Kasumi-1 (cell line): ENCODE measurements at places on chromosomes 3 and 15.

DNA sequence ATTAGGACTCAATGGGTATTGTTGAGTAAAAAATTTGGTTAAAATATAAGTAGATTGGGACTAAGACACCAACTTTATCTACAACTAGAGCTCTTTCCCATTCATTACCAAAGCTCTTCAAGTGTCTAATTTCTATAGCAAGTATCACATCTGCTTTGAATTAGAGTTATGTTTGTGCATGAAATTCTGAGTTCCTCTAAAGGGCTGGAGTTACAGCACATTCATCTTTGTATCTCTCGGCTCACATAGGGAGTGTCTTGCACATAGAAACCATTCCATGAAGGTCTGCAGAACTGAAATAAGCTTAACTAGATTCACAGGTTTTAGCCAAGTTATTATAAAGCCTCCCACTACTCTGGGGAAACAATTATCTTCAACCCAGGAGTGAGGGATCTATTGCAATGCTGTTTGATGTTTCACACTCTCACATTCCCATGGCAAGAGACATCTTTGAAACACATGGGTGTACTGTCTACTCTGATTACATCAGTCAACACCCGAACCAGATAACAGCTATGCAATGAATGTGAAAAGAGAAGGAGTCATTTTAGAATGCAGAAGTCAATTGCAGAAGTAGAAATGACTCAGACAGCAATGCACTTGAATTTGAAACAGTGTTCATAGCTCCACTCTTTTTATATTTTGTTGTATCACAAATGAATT, 93.1 kb upstream of the KBTBD8 start:
- DNase-seq, result peak; percentile 88

GRCh38 chr15:92637626-92638025, 17.9 kb downstream of the FAM174B start:
- no peak for DNase-seq

DNA sequence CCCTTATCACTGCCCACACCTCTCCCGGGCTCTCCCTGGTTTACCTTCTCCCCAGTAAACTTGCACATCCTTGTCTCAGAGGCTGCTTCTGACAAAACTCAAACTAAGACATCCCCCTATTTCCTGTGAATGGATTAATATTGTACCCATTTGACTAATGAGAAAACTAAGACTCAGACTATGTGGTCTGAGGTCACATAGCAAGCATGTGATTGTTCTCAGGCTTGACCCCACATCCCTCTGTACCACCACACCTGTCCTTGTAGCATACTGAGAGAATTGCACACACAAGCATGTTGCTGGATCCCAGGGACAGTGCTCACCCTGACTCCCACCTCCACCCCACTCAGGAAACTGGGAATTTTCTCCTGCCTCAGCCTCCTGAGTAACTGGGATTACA, 90.7 kb upstream of the HES1 start:
- DNase-seq, result no peak

GRCh38 chr3:51671734-51672475, 853 bp downstream of the TEX264 start:
- peak; percentile 74 for DNase-seq

- no peak for DNase-seq
These were observed 97.2 kb upstream of the MB21D2 start for GRCh38 chr3:193014902-193015301.

DNA sequence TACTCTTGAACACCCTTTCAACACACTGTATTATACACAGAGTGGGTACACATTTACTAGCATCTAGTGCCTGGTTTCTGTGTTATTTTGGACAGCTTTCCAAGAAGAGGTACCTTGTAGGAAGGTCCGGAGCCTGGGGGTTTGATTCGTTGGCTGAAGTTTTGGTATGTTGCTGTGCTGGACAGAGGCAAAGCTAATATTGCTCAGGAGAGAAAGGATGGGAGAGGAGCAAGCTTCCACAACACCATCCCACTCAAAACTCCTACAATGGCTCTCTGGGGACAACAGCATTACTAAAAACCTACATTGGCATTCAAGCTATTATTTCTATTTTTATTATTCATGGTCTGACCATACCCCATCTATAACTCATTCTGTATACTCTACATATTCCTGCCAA, 1.1 kb upstream of the LYSMD2 start:
- DNase-seq, result no peak

DNA sequence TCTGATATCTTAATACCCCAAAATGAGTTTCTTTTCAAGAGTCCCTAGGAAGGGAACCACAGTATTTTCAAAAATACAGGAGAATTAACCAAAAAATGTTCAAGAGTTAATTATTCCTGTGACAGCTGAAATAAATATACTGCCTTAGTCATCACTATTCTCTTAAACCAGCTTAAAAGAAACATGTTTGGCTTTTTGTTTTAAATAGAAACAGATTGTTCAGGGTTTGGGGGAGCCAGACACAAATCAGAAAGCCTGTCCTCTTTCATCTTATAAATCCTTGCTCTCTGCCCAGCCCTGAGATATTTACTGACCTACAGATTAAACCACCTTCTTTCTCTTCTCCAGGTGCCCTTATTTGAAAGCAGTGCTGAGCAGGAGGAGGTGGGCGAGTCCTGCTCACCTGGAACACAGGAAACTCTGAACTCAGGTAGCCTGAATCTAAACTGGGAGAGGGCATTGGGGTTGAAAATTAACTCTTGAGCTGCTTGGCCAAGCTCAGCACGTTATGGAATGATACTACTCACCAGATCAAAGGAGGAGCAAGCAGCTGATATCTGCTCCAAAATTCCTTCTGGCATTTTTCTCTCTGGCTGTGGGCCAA, 84.1 kb upstream of the SPRED1 start:
- no peak for DNase-seq

- no peak for DNase-seq
These were observed 15.5 kb upstream of the MRPS22 start for GRCh38 chr3:139328356-139328755.

DNA sequence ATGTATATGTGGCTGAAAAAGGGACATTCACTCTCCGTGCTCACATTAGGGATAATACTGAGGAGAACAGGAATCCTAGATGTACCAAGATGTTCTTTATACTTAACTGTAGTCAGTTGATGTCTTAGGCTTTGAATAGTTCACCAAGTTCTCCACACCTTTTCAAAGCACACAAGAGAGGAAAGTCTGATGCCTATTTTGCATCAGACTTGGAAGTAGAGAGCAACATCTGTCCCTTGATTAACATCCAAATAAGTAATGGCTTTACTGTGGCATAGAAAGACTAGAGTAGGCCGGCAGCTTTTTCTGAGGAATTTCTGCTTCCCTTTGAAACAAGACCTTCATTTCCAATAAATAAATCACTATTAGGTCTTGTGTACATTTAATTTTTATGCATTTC, 34.0 kb downstream of the PIGB start:
- no peak for DNase-seq

- no peak for DNase-seq
These were observed 498 bp upstream of the ARNT2 start for GRCh38 chr15:80403712-80404056.

DNA sequence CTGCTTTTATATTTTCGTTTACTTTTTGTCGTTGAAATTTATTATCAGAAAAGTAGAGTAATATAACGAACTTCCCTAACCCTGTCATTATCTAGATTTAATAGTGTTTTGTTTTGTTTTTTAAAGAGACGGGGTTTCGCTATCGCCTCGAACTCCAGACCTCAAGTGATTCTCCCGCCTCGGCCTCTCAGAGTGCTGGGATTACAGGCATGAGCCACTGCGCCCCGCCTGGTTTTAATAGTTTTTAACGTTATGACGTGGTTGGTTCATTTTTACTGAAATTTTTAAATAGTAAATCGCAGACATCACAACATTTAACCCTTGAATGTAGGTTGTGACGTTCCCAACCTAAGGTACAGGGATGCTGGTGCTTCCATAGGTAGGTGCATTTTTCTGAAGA, 1.0 kb downstream of the NGRN start:
- DNase-seq, result peak; percentile 29

- peak; percentile 26 for DNase-seq
These were observed 87.0 kb downstream of the CTNNB1 start for GRCh38 chr3:41286305-41286704.

GRCh38 chr3:66404903-66405700, 95.7 kb downstream of the LRIG1 start:
- DNase-seq, result no peak

DNA sequence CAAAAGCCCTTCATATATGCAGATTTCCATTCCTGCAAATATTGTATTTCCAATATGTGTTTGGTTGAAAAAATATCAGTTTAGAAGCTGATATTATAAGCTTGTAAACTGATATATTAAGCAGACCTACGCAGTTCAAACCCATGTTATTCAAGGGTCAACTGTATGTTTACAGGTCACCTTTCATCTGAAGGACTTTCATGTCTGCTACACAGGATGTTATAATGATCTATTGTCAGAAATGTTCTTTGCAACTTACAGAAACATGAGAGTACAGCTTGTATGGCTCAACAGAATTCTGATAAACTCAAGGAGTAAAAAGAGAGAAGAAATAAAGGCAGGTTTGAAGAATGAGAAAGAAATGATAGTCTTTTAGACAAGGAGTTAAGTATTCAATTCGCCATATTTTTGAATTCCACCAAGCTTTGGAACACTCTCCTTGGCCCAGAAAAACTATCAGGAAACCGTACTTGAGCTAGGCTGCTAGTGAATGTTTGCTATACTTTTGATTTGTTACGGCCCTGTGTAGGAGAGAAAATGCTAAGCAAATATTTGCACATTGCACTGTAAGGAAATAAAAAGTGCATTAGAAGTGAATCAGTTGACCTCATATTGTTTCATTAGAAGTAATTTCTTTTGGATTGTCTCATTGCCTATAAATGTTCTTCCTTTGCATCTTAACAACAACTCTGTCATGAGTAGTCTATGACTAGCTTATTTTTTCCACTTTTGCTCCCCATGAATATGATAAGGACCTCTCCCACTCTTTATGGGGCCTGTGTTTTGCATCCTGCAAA, 81.2 kb downstream of the NEK11 start:
- no peak for DNase-seq

- DNase-seq, result no peak
These were observed 13.3 kb downstream of the ITGA11 start for GRCh38 chr15:68418611-68419161.

DNA sequence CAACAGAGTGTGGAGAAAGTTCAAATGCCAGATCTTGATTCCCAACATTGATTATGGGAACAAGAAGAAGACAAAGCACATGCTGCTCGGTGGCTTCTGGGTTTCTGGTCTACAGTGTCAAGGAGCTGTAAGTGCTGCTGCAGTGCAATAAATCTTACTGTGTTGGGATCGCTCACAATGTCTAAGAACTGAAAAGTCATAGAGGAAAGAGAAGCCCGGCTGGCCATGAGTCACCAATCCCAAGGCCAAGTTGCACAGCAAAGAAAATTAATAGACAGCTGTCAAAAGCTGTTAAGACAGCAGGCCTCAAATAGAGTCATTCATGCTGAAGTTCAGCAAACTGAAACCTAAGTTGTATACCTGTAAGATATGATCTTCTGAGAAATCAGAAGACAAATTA, 33.2 kb upstream of the SPPL2A start:
- no peak for DNase-seq

- DNase-seq, result no peak
These were observed 29.8 kb upstream of the CLRN1 start for GRCh38 chr3:151002003-151002981.

DNA sequence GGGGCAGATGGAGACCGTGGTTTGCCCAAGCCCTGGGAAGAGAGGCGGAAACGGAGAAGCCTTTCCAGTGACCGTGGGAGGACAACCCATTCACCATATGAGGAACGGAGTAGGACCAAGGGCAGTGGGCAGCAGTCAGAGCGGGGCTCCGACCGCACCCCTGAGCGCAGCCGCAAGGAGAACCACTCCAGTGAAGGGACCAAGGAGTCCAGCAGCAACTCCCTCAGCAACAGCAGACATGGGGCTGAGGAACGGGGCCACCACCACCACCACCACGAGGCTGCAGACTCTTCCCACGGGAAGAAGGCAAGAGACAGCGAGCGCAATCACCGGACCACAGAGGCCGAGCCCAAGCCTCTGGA, 2.0 kb downstream of the RBM15B start:
- no peak for DNase-seq

- DNase-seq, result no peak
These were observed 105.6 kb downstream of the FBLN2 start for GRCh38 chr3:13654330-13655060.

DNA sequence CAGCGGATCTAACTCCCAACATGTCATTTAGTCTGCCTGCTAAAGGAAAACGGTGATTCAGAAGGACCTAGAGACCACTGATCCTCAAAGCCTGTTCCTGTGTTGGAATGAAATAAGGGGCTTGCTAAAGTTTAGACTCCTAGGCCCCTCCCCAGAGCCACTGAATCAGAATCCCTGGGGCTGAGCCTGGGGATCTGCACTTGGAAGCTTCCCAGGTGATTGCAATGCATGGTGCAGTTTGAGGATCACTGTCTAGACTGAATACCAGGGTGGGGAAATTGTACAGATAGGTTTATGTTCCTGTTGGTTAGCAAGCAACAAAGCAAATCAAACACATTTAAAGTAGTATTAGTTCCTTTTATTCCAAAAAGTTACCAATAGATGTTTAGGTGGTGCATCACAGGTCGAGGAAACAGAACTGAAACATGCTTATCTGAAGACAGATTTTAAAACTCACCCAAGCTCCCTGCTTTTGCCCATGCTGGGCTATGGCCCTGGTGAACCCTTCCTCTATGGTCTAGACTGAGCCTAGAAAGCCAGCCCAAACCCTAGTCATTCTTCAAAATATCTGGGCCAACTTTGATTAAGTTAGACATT, 29.6 kb upstream of the SPTBN5 start:
- no peak for DNase-seq

- no peak for DNase-seq
These were observed 1.6 kb upstream of the PROK2 start for GRCh38 chr3:71786551-71786950.

- DNase-seq, result peak; percentile 79
These were observed 880 bp downstream of the PPP4R2 start for GRCh38 chr3:72997421-72997961.

DNA sequence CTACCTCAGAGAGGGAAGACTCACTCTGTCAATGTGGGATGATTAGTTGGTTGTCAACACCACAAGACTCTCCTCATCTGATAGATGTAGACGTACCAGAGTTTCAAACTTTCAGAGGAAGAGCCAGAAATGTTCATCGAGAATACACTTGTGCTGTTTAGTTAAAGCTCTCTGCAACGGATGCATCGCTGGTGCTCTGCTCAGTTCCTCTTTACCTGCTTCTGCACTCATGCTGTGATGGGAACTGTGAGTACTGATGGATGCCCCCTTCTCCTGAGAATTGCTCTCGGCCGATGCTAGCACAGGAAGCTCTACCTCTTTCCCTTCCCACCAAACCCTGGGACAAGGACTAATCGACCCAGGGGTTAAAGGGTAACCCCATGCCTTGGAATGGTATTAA, 51.8 kb upstream of the CCDC54 start:
- DNase-seq, result no peak

GRCh38 chr3:149975919-149976318, 5.2 kb upstream of the PFN2 start:
- DNase-seq, result peak; percentile 14

- DNase-seq, result no peak
These were observed 189.1 kb downstream of the ANXA2 start for GRCh38 chr15:60208709-60209108.

- DNase-seq, result no peak
These were observed 27.0 kb upstream of the CEMIP start for GRCh38 chr15:80752204-80752603.
